Keratinocyte (primary cell): ENCODE measurements at places on chromosomes 3 and 15.

DNA sequence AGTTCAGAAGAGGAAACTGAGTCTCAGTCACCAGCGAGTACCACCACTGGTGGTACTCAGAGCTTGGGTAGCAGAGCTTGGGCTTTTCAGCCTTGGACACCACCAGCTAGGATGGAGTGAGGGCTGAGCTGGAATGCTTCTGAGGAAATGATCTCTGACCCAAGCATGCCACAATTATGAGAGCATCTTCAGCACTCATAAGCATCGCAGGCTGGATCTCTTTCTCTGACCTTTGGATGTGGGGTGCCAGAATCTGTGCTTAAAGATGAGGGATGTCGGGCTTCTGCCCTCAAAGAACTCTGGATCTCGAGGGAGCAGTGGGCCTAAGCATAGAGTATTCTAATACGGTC is 36.4 kb downstream of the ZNF710 start:
- no peak for DNase-seq

DNA sequence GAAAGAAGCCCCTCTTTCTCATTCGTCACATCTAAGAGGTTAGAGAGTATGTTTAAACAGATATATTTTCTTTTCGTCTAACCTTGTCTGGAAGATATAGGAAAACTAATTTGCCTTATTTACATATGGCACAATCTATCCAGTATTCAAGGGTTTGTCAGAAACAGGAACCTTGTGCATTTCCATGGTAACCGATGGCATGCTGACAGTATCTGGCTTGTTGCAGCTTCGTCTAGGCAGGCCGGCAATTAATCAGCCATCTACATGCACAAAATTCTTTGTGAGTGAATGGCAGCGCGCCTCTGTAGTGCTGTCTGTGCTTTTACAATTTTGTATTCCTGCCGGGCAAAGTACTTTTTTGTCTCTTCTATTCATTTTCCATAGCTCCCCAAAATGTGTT is 294.0 kb upstream of the SOX2 start:
- peak; percentile 4 for DNase-seq

GRCh38 chr15:64791401-64791800 is 16.0 kb upstream of the RBPMS2 start:
- no peak for DNase-seq

- DNase-seq, result no peak
Observed at GRCh38 chr3:184953401-184953800, 141.4 kb downstream of the VPS8 start.

DNA sequence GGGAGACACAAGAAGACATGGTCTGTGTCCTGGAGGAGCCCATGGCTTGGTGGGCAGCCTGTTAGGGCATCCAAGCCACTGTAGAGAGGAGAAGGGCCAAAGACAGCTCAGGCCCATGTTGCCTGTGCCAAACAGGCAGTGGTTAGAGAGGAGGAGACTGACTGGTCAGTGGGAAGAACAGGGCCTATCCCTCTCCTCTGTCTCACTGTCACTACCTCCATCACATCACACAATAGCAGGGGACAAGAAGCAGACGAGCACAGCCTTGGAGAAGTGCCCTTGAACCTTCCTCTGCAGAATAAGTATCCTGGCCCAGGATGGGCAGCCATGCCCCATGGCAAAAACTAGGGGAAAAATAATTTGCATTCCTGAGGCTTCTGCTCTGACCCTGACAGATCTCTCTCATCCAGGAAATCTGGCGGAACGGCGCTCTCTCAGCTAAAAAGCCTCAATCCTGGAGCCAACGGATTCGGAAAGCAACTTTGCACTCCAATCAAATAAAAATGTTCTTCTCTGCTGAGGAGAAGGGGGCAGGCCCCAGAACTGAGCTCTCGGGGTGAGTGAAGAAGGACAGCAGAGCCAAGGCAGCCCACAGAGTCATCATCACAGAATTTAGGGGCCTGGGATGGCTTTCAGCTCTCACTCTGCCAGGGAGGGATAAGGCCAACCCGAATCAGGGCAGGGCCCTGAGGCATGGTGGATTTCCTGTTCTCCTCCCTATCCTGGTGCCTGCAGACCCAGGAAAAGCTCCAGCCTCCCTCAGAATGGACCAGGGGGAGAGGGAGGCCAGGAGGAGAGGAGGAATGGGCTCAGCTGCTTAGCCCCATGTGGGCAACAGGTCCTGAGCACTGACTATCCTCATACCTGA is 1.6 kb downstream of the SHF start:
- no peak for DNase-seq

DNA sequence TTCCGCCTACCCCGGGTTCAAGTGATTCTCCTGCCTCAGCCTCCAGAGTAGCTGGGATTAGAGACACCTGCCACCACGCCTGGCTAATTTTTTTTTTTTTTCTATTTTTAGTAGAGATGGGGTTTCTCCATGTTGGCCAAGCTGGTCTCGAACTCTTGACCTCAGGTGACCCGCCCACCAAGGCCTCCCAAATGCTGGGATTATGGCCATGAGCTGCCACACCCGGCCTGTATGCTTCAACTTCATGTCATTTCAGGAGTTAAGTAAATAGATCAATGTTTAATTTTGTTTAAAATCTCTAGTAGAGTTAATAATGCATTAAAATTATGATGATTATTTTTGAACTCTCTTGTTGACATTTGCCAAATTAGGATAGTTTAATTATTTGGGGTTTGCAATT is 121.1 kb upstream of the ALDH1A3 start:
- no peak for DNase-seq

DNA sequence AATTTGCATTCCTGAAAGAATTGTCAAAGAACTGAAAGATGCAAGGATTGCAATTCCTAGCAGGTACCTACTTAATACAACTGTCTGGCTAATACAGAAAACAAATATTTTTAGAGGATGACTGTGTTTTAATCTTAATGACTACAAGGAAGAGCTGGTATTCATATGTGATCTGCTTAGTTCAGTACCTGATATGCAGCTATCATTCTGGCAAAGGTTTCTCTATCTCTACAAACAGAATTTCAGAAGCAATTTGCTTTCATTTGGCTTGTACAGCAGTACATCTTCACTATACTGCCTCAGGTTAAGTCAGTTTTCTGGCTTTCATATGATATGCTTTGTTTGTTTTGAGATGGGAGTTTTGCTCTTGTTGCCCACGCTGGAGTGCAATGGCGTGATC is 51.3 kb downstream of the TBL1XR1 start:
- DNase-seq, result no peak

GRCh38 chr3:100600181-100601042 is 9.0 kb upstream of the ADGRG7 start:
- DNase-seq, result peak; percentile 98

- no peak for DNase-seq
Observed at GRCh38 chr3:134392336-134392983, 18.2 kb upstream of the AMOTL2 start.

- DNase-seq, result no peak
Observed at GRCh38 chr3:46934072-46934471, 42.5 kb downstream of the CCDC12 start.

GRCh38 chr3:56801662-56802377 is at the start of gene ARHGEF3:
ARHGEF3 (minus strand) TSS chr3:56801949; CDS start chr3:56801798, 151 bp downstream.
- DNase-seq, result no peak

DNA sequence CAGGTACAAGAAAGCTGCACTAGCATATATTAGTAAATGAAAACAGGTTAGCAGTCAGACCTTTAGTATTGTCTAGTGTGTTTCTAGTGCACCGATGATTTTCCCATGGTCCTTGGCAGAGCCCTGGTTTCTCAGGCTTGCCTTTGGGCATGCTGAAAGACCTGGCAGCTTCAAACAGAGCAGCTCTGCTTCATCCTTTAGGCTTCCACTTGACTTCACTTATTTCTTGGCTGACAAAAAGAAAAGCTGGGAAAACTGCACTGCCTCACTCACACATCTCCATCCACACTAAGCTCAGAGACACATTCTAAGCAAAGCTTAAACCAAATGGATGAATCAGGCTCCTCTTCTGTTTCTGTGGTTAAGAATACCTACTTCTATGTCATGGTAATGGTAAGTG is 374.8 kb upstream of the PDZRN3 start:
- DNase-seq, result no peak

- DNase-seq, result no peak
Observed at GRCh38 chr15:69636169-69636915, 183.7 kb downstream of the RPLP1 start.

DNA sequence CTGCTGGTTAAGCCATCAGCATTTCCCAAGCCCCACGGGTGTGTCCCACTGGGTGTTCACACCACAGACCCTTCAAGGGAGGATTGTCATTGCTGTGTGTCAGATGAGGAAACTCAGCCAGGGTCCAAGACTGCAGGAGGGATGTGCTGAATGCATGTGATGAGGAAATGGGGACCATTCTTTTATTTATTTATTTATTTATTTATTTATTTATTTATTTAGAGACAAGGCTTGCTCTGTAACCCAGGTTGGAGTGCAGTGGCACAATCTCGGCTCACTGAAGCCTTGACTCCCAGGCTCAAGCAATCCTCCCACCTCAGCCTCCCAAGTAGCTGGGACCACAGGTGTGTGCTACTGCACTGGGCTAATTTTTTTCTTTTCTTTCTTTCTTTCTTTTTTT is 20.8 kb downstream of the PIF1 start:
- no peak for DNase-seq

DNA sequence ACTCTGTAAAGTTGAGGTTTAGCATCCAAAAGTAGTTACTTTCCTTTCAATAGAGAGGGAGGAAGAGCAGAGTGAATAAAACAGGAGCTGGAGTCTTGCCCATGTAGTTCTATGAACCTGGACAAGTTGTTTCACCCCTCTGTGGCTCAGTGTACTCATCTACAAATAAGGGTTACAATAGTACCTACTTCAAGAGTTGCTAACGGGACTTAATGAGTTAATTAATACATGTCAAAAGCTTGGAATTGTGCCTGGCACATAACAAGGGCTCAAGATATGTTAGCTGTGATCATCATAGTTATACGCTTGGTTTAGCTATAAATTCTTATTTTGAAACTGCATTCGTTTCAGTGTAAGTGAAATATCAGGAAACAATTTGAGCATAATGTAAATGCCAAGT is 388.5 kb upstream of the THBS1 start:
- DNase-seq, result no peak

DNA sequence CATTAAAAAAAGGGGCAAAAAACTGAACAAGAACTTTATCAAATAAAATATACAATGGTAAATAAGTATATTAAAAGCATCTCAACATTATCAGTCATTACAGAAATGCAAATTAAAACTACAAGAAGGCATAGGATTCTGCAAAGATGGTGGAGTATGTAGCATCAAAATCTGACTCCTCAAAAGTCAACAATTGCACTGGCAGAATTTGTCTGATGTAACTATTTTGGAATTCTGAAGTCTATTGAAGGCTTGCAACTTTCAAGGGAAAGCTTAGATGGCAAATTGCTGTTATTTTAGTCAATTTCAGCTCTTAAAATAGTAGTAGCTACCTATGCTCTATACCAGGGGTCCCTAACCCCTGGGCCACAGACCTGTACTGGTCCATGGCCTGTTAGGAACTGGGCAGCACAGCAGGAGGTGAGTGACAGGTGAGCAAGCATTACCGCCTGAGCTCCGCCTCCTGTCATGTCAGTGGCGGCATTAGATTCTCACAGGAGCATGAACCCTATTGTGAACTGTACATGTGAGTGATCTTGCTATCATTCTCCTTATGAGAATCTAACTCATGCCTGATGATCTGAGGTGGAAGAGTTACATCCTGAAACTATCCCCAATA is 107.6 kb downstream of the TGFBR2 start:
- DNase-seq, result no peak

DNA sequence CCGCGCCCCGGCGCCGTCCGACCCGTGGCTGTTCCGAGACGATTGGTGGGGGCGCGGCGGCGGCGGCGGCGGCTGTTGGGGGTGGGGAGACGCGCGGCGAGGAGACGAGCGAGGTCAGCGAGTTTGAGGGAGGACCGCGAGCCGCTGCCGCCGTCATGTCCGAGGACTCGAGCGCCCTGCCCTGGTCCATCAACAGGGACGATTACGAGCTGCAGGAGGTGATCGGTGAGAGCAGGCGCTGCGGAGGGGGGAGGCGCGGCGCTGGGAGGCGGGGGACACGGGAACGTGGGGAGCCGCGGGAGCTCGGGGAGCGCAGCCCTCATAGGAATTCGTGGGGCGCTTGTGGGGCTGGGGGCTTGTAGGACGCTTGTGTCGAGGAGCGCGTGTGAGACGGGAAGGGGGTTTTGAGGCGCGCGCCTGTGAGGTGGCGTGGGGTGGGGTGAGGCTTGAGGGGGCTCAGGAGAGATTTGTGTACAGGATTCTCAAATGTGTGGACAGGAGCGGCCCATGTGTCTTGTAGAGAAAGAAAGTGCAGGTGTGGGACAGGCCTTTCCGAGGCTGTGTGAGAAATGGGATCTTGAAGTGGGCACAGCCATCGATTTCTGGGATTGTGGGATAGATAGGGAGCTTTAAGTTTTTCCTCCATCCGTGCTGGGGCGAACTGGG is 518 bp downstream of the OXSR1 start:
- no peak for DNase-seq

DNA sequence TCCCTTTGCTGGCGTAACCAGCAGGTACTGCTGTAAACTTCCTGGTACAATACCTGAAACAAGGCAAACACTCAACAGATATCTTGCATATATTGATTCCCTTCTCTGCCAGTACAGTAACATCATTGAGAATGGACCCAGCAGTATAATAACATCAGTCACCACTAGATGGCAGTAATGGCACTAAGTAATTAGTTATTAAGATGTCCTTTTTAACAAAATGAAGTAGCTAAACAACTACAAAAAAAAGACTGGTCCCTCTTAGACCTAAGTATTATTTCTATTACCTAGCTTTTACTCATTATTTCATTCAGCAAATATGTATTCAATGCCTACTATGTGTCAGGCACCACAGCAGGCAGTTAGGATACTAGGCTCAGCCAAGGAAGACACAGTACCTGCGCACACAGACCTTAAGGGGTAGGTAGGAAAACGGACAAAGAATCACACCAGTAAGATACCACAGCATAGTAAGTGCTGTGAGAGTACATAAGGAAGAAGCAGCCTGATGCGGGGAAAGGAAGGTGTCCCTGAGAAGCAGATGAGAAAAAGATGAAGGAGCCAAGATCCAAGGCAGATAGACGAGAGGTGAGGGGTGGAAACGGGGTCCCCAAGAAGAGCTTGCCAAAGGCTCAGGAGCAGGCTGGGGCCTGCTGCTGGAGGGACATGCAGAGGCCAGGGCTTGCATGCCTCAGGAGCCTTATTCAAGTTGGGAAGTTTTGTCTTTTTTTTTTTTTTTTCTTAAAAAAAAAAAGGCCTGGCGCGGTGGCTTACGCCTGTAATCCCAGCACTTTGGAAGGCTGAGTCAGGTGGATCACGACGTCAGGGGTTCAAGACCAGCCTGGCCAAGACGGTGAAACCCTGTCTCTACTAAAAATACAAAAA is 102.7 kb upstream of the CHD2 start:
- DNase-seq, result no peak
